Activated CD8-positive, alpha-beta memory T cell treated with anti-CD3 and anti-CD28 coated beads, Interleukin-2, amount 10 ng/mL, durations not matched to agents 7 days and 5 days (primary cell): ENCODE measurements at places on chromosomes 11 and 22. TPM values are rescaled to one million over a fixed set of nuclear protein-coding genes. Genes with fewer than 3 reads are reported as not detected.

GRCh38 chr22:47100019-47100418 is 337.6 kb downstream of the TBC1D22A start:
- DNase-seq: no peak
- H3K4me3 ChIP-seq: no peak overlapping the region
- no peaks in the 10 kb centered on the region for H3K27me3 ChIP-seq
- H3K27ac ChIP-seq: no peak overlapping the region
- peaks cover 9% of the 10 kb centered on the region for H3K36me3 ChIP-seq
- H3K4me1 ChIP-seq: peaks cover 9% of the 10 kb centered on the region

GRCh38 chr11:82756765-82757639 is 23.3 kb upstream of the FAM181B start:
- H3K27me3 ChIP-seq: peaks cover 23% of the 10 kb centered on the region
- peaks cover 2% of the 10 kb centered on the region for H3K4me1 ChIP-seq

DNA sequence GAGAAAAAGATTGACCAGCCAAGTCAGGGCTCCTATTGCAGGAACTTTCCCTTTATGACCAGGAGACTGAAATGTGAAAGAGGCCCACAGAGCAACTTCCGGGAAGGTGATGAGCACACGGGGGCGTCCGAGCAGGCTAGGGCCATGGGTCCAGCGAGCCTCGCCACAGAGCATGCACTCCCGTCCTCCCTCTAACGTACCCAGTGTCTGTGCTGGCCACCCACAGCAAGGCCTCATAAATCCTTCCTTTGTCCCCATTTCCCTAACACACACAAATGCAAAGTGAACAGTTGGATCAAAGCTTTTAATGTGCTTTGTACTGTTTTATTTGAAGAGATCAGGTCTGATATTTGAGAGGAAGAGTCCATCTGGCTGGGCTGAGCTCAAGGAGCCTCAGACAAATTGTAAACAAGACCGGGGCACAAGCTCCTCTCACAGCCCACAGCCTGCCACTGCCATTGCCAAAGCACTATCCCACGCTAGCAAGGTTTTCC is 44.3 kb downstream of the BLID start:
- H3K27me3 ChIP-seq: no peaks in the 10 kb centered on the region
- no peaks in the 10 kb centered on the region for H3K4me1 ChIP-seq
- no peak for DNase-seq

GRCh38 chr11:91639359-91639758 is 585.3 kb upstream of the FAT3 start:
- DNase-seq: no peak
- H3K27me3 ChIP-seq: no peaks in the 10 kb centered on the region
- H3K4me3 ChIP-seq: no peak overlapping the region
- H3K27ac ChIP-seq: no peak overlapping the region

GRCh38 chr11:12086271-12087074 is 23.9 kb upstream of the MICAL2 start:
- peak overlapping the region; percentile 84 for H3K27ac ChIP-seq
- H3K36me3 ChIP-seq: peaks cover 4% of the 10 kb centered on the region
- H3K27me3 ChIP-seq: no peaks in the 10 kb centered on the region
- peak overlapping the region; percentile 15 for H3K4me3 ChIP-seq
- peaks cover 68% of the 10 kb centered on the region for H3K4me1 ChIP-seq

GRCh38 chr11:74157169-74157568 is 13.6 kb downstream of the C2CD3 start:
- H3K27ac ChIP-seq: no peak overlapping the region
- peaks cover 32% of the 10 kb centered on the region for H3K36me3 ChIP-seq
- H3K27me3 ChIP-seq: no peaks in the 10 kb centered on the region
- H3K4me1 ChIP-seq: peaks cover 5% of the 10 kb centered on the region

- H3K27me3 ChIP-seq: no peaks in the 10 kb centered on the region
- no peaks in the 10 kb centered on the region for H3K4me1 ChIP-seq
- no peak for DNase-seq
- no peak overlapping the region for H3K27ac ChIP-seq
- no peaks in the 10 kb centered on the region for H3K36me3 ChIP-seq
Observed at GRCh38 chr11:1473011-1473628, 13.5 kb downstream of the MOB2 start.

GRCh38 chr11:13030857-13031256 is 21.7 kb downstream of the RASSF10 start:
- H3K27me3 ChIP-seq: peaks cover 20% of the 10 kb centered on the region
- no peak for DNase-seq
- H3K4me1 ChIP-seq: peaks cover 4% of the 10 kb centered on the region
- H3K27ac ChIP-seq: no peak overlapping the region
- H3K4me3 ChIP-seq: no peak overlapping the region

DNA sequence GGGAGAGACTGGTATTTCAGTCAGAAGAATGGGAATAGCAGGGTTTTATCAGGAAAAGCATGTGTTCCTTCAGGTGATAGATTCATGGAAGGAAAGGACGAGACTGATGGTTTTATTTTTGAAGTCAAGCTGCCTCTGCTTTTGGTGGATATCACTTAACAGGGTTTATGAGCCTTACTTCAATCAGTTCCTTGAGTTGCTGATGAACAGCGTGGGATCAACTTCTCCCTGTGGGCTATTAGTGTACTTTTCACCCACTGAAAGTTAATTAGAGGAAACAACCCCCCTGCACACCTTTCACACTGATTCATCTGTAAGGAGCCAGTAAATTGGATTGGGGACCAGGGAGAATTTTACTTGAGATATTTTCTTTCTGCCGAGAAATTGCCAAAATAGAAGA is 479.0 kb downstream of the NELL1 start:
- no peaks in the 10 kb centered on the region for H3K4me1 ChIP-seq
- no peak overlapping the region for H3K27ac ChIP-seq
- no peak for DNase-seq
- no peaks in the 10 kb centered on the region for H3K36me3 ChIP-seq
- H3K4me3 ChIP-seq: no peak overlapping the region
- H3K27me3 ChIP-seq: no peaks in the 10 kb centered on the region

GRCh38 chr11:12121011-12121410 is 10.6 kb downstream of the MICAL2 start:
- no peak overlapping the region for H3K27ac ChIP-seq
- H3K36me3 ChIP-seq: peaks cover 1% of the 10 kb centered on the region
- no peak overlapping the region for H3K4me3 ChIP-seq
- peaks cover 48% of the 10 kb centered on the region for H3K4me1 ChIP-seq
- no peak for DNase-seq

GRCh38 chr11:31110830-31111229 is 258.7 kb downstream of the DCDC1 start:
- no peaks in the 10 kb centered on the region for H3K36me3 ChIP-seq
- H3K27me3 ChIP-seq: no peaks in the 10 kb centered on the region
- no peaks in the 10 kb centered on the region for H3K4me1 ChIP-seq
- no peak overlapping the region for H3K27ac ChIP-seq

GRCh38 chr22:28245579-28246224 is 326.6 kb upstream of the PITPNB start:
- H3K27me3 ChIP-seq: peaks cover 23% of the 10 kb centered on the region
- H3K4me3 ChIP-seq: no peak overlapping the region
- no peak for DNase-seq
- no peak overlapping the region for H3K27ac ChIP-seq

DNA sequence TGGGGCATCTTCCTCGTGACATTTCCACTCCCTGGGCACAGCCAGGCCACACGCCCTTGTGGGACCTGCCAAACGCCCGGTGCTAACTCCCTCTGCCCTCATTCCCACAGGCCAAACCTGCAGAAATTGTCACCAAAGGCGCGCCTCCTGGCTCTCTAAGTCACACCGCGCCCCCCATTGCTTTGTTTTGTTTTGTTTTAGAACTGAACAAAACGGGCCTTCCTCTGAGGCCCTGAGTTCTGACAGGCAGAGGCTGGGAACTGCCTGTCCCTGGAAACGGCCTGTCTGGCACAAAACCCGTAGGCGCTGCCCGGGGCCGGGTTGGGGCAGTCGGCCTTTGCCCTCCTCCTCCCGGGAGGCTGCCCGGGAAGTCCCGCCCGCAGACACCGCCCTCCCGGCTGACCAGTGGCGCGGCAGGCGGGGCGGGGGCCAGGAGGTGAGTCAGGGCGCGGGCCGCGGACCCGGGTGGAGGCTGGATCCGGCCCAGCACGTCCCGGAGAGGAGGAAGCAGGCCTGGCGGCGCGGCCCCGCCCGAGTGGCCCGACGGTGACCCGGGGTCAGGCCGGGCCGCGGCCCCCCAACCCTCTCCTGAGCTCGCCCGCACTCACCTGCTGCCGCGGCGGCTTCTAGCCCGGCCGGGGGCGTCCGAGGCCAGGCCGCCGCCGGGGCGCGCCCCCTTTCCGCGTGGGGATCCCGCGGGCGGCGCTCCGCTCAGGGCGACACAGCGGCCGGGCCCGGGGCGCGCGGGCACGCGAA is 465 bp downstream of the SUN2 start:
- peak; percentile 77 for DNase-seq
- H3K27ac ChIP-seq: peak overlapping the region; percentile 99
- no peaks in the 10 kb centered on the region for H3K27me3 ChIP-seq
- H3K4me1 ChIP-seq: peaks cover 52% of the 10 kb centered on the region

RFPL1 gene
- not detected for total RNA-seq

OR51E2 gene
- not detected for total RNA-seq

VSTM5 gene
- not detected for total RNA-seq

USP2 gene
- 0.28 TPM for total RNA-seq

MMP1 gene
- total RNA-seq: not detected

OR56A5 gene
- not detected for total RNA-seq
